ENCODE measurements at places on chromosomes 7 and 10. TPM values are rescaled to one million over a fixed set of nuclear protein-coding genes. Genes with fewer than 3 reads are reported as not detected.

- H3K27ac ChIP-seq: no peak overlapping the region
- no peaks in the 10 kb centered on the region for H3K27me3 ChIP-seq
- no peaks in the 10 kb centered on the region for H3K4me1 ChIP-seq
- H3K36me3 ChIP-seq: no peaks in the 10 kb centered on the region
Measured at GRCh38 chr10:45447416-45447815, 73.4 kb downstream of the ALOX5 start.

The SPDYE8 gene
- not detected for total RNA-seq

DNA sequence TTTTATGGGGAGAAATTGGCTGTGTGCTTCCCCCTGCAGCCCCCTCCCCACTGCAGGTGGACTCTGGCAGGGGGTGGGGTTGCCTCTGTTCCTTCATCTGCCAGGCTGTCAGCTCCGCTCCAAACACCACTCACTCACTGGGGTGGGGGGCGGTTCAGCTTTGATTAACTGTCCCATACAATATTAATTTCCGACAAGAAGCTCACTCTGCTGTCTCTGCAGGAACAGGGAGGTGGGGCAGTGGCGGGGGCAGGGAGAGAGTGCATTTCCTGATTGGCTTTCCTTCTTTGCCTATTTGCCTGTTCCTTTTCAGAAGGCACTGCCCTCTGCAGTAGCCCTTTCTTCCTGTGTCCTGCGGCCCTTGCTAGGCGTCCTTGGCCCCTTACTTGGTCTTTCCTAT is 500.8 kb downstream of the PLXNA4 start:
- no peaks in the 10 kb centered on the region for H3K36me3 ChIP-seq
- DNase-seq: no peak
- peaks cover 6% of the 10 kb centered on the region for H3K4me1 ChIP-seq
- H3K4me3 ChIP-seq: no peak overlapping the region
- no peak overlapping the region for H3K27ac ChIP-seq

- no peaks in the 10 kb centered on the region for H3K27me3 ChIP-seq
- H3K4me3 ChIP-seq: no peak overlapping the region
- no peak for DNase-seq
- H3K4me1 ChIP-seq: no peaks in the 10 kb centered on the region
- no peaks in the 10 kb centered on the region for H3K36me3 ChIP-seq
- H3K27ac ChIP-seq: no peak overlapping the region
Measured at GRCh38 chr10:1189166-1190051, 133.2 kb downstream of the WDR37 start.

GRCh38 chr10:80141696-80142460 is 9.3 kb downstream of the PLAC9 start:
- DNase-seq: no peak
- no peaks in the 10 kb centered on the region for H3K27me3 ChIP-seq
- no peak overlapping the region for H3K4me3 ChIP-seq
- H3K27ac ChIP-seq: no peak overlapping the region
- peaks cover 11% of the 10 kb centered on the region for H3K4me1 ChIP-seq

GRCh38 chr10:1368842-1369171 is 312.6 kb downstream of the WDR37 start:
- no peak for DNase-seq
- H3K4me3 ChIP-seq: no peak overlapping the region
- no peaks in the 10 kb centered on the region for H3K36me3 ChIP-seq

All from thoracic aorta (tissue), 2 donors.